ENCODE measurements at places on chromosomes 1 and 21.

GRCh38 chr1:197951089-197951488 is 33.9 kb downstream of the LHX9 start:
- no peak for DNase-seq

DNA sequence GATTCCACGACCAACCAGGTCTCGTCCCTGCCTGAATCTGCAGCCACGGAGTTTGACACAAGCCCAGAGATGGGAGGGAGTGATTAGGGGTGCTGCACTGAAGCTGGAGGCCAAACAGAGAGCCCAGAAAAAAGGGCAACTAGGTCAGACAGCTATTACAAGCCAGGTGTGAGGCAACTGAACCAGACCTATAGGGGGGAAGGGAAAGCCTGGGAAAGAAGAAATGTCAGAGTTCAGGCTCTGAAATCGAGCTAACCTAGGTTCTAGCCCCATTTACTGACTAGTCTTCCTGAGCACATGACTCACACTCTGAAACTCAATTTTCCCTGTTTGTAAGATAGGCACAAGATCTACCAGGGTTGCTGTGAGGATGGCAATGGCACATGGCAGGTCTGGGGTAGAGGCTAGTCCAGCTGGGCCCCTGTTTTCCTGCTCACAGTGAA is 1.7 kb downstream of the DHCR24 start:
- no peak for DNase-seq

GRCh38 chr21:44397431-44398031 is 44.1 kb downstream of the TRPM2 start:
- DNase-seq: no peak

GRCh38 chr1:219566951-219567947 is 45.7 kb downstream of the ZC3H11B start:
- no peak for DNase-seq

- DNase-seq: no peak
These were observed 28.2 kb downstream of the STPG1 start for GRCh38 chr1:24385160-24385940.

GRCh38 chr1:148354284-148354912 is 128.7 kb downstream of the PPIAL4G start:
- no peak for DNase-seq

DNA sequence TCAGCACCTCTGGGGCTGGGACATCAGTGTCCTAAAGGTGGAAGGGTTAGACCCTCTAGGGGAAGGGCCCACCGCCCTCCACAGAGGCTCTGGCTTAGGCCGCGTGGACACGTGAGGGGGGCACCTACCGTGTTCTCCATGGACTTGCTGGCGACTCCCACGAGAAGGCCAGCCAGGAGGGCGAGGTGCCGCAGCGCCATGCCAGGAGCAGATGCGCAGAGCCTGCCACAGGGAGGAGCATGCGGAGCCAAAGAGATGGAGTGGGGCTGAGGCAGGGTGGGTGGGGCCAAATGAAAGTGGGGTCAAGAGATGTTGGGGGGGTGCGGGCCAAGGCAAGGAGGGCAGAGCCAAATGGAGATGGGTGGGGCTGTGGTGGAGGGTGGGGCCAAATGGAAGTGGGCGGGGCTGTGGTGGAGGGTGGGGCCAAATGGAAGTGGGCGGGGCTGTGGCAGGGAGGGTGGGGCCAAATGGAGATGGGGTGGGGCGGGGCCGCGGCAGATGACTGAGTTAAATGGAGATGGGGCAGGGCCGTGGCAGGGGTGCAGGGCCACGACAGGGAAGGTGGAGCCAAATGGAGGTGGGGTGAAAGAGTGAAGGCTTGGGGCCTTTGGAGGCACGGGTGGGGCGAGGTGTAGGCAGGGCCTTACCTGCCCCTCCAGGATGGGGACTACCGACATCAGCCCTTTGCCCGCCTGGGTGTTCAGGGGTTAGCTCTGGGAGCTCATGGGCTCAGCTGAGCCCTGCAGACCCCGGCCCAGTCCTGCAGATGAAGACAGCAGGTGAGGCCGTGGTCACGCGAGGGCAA is 17.4 kb upstream of the RNF223 start:
- no peak for DNase-seq

GRCh38 chr1:210477328-210477924 is 148.7 kb downstream of the HHAT start:
- DNase-seq: peak; percentile 8

All from hepatic stellate cell (primary cell).